T-cell (primary cell): ENCODE measurements at places on chromosomes 4 and X. TPM values are rescaled to one million over a fixed set of nuclear protein-coding genes. Genes with fewer than 3 reads are reported as not detected.

DNA sequence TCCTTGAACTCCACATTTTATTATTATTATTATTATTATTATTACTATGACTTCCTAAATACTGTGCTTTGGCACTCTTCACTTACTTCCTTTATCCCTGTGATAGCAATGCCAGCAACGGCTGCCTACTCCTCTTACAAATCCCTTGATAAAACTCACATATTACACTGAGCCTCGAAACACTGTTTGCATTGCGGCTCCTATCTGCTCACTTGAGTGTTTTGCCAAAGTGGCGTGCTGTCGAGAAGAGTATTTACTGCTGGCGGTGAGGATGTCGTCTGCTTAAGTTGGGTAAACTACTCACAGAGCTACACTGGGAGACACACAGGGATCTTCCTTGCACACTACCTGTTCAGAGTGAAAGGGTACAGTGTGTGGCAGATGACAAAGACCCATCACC, 143.4 kb upstream of the VCX3A start:
- DNase-seq, result no peak

GRCh38 chr4:105194328-105195231, 47.9 kb downstream of the TET2 start:
- DNase-seq, result no peak

The TCEAL2 gene
- total RNA-seq, result 3.0 TPM

The SLC7A11 gene
- total RNA-seq, result 0.05 TPM

The TMEM35A gene
- not detected for total RNA-seq

The CITED1 gene
- total RNA-seq, result not detected

- no peak for DNase-seq
Measured at GRCh38 chr4:182938205-182938645, 21.0 kb upstream of the DCTD start.

- no peak for DNase-seq
Measured at GRCh38 chr4:40349561-40350198, 14.5 kb downstream of the CHRNA9 start.

The ATOH1 gene
- total RNA-seq, result not detected

DNA sequence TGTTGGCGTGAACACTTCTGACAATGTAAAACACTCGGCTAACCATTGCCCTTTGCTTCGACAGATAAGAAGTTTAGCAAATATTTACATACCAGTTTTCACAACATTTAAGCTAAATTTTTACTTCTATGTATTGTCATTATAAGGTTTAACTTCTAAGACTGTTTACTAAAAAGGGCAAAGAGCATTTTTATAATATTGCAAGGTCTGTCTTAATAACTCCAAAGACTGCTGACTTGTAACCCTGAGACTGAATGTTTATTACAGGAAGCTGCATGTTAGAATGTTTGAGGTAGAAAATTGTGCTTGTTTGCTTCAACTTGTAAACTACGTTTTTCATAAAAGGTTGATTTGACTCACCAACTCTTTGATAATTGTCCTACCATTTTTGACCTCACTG, 213.2 kb upstream of the RPS6KA3 start:
- no peak for DNase-seq

The MAGEA1 gene
- total RNA-seq, result not detected

GRCh38 chrX:63436865-63437264, 85.7 kb upstream of the SPIN4 start:
- DNase-seq, result no peak

- DNase-seq, result no peak
Measured at GRCh38 chr4:141158219-141158618, 24.9 kb upstream of the RNF150 start.

GRCh38 chr4:141039156-141039555, 94.1 kb downstream of the RNF150 start:
- DNase-seq, result no peak

- DNase-seq, result no peak
Measured at GRCh38 chr4:168797738-168798375, 212.2 kb downstream of the CBR4 start.

DNA sequence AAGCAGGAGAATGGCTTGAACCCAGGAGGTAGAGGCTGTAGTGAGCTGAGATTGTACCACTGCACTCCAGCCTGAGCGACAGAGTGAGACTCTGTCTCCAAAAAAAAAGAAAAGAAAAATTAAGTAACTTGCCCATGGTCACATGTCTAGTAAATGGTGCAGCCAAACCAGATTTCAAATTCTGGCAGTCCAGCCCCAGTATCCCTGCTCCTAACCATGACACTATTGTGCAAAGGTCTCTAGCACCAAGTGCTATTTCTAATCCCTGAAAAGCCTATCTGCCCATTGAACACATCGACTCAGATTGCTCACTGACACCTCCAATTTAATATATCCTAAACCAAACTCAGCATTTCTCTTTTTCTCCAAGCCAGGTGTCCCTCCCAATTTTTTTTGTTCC, 7.6 kb upstream of the LAMP2 start:
- no peak for DNase-seq

- DNase-seq, result no peak
Measured at GRCh38 chr4:156677656-156678055, 293.9 kb downstream of the PDGFC start.

The PAGE2 gene
- not detected for total RNA-seq

GRCh38 chr4:76622126-76622525, 187.1 kb downstream of the SHROOM3 start:
- no peak for DNase-seq

The TMEM31 gene
- not detected for total RNA-seq

DNA sequence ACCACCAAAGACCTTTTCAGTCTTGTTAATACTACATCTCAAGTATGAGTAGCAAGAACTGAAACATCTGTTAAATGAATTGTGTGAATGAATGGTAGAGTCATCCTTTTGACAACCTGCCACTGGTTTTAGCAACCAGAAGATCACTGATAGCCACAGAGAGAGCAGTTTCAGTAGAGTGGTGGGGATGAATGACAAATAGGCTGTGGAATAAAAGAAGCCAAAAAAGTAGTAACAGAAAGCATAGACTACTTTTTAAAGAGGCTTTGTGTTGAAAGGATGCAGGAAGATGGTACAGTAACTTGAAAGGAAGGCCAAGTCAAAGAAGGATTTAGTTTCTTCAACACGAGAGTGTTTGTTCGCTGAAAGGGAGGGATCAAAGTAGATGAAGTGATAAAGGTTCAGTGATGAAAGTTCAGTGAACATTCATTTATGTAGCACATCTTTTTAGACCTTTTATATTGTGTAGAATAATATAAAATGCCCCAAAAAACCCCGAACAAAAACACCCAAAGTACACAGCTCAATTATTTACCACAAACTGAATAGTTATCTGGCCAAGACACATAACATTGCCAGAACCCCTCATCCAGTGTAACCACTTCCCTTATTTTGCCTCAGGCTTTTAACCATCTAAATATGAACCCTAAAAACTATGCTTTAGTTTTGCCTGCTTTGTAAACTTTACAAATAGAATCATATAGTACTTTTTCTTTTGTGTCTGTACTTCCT, 40.1 kb upstream of the EIF1AX start:
- no peak for DNase-seq

The SYTL4 gene
- 0.38 TPM for total RNA-seq

The SMIM31 gene
- not detected for total RNA-seq

The CFP gene
- 17.7 TPM for total RNA-seq

- DNase-seq, result no peak
Measured at GRCh38 chr4:2424581-2424980, 5.8 kb downstream of the CFAP99 start.

The REELD1 gene
- total RNA-seq, result 1.4 TPM

The MAGEA9B gene
- not detected for total RNA-seq
